KG1 (cell line): ENCODE measurements at places on chromosomes 5 and 9.

DNA sequence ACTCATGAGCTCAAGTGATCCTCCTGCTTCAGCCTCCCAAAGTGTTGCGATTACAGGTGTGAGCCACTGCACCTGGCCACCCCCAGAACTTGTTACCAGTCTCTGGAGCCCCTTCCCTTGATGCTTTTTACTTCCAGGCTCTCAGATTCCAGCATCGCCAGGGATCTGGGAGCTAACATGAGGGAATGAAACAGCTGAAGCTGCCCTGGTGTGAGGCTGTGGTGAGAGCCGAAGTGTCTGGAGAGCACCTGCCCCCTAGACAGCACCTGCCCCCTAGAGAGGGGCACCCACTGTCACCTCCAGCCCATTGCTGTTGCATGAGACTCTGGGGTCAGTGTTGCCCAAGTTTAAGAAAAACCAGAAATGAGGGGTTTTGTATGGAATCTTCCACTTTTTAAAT is 124.3 kb upstream of the SAP30L start:
- DNase-seq: no peak

DNA sequence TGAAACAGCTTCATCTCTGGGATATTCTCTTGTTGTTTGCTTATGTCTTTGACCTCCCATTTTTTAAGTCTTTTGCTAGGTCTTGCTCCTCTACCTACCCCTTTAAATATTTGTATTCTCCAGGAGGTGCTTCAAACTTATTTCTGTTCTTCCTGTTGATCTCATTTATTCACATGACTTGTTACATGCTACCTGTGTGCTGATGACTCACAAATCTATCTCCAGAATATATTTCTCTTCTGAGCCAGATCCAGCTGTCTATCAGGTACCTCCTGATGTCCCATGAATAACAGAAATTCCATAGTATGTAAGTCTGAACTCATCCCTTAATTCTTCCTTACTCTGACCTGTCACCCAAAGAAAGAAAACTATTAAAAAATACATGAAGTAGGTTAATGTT is 11.0 kb downstream of the NIPBL start:
- DNase-seq: no peak

DNA sequence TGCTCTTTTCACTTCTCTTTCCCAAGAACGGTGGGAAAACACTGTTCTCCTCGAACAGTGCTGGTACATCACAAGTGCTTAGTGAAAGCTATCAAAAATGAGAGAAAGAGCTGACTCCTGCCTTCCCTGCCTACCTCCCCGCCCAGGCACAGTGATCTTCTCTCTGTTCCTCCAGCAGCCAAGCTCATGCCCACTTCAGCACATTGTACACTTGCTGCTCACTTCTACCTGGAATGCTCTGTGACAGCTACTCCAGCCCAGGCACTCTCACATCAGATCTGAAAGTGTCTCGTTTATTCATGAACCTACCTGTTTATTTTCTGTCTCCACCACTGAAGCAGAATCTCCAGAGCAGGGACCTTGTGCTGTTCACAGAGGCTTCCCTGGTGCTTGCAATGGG is 1.8 kb downstream of the SLC35D2 start:
- no peak for DNase-seq

GRCh38 chr9:134704498-134704897 is 62.9 kb downstream of the COL5A1 start:
- DNase-seq: no peak

DNA sequence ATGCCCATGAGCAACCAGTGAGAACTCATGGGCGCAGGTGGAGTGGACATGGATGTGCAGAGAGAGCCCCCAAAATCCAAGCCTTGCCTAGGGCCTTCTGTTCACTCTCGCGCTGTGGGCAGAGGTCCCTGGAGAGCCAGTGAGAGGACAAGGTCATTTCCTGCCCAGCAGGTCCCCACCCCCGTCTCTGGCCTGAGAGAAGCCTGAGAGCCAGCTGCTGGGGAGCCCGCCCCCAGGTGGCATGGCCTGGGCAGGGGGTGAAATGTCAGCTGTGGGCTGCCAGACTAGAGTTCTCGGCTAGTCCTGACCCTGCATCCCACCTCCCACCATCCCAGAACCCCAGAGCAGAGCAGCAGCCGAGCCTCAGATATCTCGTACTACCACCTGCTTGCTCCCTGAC is 85.3 kb downstream of the BARX1 start:
- no peak for DNase-seq

DNA sequence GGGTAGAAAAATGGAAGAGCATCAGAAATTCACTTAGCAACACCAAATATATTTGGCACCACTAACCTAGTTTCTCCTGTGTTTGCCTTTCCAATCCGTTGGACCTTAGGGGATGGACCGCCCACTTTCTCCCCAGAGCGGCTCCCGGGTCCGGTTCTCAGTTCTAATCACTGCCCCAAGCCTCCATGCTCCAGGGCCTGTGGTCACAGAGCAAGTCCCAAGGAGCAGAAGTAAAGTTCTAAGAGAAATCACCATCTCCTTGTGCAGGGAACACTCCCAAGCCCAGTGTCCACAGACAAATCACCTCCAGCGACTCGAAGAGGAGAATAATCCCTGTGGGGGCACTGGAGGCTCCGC is 728 bp upstream of the SLC1A1 start:
- no peak for DNase-seq

- no peak for DNase-seq
Measured at GRCh38 chr5:14250748-14251701, 107.9 kb downstream of the TRIO start.

DNA sequence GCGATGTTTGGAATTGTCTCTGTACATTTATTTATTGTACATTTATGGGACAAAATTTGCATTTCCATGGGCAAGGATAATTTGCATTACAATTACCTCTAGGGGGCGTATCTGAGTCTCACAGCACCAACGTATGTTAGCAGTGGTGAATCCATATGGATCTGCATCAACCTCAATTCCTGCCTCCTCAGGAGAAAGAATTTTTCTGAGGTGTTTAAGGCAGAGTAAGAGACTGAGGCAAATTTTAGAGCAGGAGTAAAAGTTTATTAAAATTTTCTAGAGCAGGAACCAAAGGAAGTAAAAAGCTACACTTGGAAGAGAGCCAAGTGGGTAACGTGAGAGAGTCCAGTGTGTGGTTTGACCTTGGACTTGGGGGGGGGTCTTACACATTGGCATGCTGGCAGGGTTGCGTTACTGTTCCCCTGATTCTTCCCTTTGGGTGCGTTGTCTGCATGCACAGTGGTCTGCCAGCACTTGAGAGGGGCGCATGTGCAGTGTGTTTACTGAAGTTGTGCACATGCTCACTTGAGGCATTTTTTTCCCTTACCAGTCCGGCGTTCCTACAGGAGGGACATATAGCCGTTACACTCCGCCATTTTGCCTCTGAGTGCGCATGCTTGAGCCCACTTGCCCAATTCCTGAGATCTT is 21.0 kb upstream of the RAB14 start:
- no peak for DNase-seq

GRCh38 chr5:137405393-137405792 is 93.7 kb downstream of the SPOCK1 start:
- DNase-seq: no peak

GRCh38 chr5:179187229-179187678 is 127.1 kb downstream of the ZNF354C start:
- DNase-seq: no peak

DNA sequence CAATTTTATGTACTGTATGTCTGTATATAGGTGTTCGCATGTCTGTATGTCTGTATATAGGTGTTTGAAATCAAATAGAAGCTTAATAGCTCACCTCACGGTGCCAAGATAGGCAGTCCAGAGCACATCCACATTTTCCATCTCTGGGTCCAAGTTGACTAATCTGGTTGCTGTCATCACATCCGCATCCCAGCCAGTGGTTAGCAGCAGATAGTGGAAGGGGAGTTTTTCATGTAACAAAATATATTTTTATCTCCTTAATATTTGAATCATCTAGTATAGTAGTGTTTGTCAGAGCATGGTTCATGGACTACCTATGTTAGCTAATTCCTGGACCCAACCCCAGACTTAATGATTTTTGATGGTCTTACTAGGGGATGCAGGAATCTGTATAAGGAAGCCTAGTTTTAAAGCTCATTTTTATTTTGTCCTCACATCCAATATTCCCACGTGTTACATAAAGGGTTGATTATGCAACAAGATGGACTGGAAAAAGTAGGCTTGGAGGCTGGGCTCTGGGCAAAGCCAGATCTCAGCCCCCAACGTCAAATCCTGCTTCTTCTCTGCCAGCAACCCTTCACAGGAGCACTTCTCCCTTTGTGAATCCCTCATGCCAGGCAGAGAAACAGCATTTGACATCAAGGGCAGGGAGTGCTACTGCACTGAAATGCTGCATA is 219.7 kb downstream of the ZSWIM6 start:
- DNase-seq: no peak

GRCh38 chr9:137606005-137606621 is 627 bp downstream of the ARRDC1 start:
- no peak for DNase-seq

GRCh38 chr9:18906656-18907395 is 126.2 kb downstream of the SAXO1 start:
- no peak for DNase-seq

GRCh38 chr5:156824241-156824640 is 25.9 kb upstream of the PPP1R2B start:
- DNase-seq: no peak

DNA sequence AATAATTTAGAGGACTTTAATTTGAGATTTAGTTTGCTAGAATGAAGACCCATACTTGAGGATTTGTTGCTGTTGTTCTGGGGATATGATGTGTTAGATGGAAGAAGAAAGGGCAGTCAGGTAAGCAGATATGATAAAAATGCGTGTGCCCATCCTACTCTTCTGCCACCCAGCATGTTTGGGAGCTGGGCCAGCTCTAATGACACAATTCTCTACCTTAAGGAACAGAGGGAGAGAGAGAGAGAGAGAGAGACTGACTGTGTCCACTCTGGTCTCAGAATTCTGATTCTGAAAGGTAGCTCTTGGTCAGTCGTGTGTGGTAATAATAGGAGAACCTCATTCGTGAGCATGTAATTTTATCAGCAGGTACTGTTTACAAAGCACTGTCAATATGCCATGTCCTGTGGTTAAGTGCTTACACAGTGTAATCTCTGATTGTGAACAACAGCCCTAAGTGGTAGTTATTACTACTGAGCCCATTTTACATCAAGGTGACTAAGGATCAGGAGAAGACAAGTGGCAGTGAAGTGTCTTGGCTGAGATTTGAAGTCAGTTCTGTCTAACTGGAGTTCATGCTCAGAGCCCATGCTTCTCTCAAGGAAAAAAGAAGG is 307.4 kb upstream of the SEMA6A start:
- DNase-seq: no peak

GRCh38 chr5:1029945-1030625 is 21.5 kb downstream of the NKD2 start:
- DNase-seq: no peak

- no peak for DNase-seq
Measured at GRCh38 chr5:172385707-172386106, 68.6 kb downstream of the SH3PXD2B start.

DNA sequence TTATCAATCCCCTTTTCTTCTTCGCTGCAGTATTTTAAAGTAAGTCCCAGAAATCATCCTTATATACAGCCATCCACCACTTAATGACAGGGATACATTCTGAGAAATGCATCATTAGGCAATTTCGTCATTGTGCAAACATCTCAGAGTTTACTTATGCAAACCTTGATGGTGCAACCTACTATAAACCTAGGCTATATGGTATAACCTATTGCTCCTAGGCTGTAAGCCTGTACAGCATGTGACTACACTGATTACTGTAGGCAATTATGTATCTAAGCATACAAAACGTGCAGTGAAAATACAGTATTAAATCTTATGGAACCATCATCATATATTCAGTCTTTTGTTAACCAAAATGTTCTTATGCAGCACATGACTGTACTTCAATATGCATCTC is 36.8 kb downstream of the SAXO1 start:
- no peak for DNase-seq

GRCh38 chr5:10567781-10568321 is 4.0 kb downstream of the ANKRD33B start:
- no peak for DNase-seq

- DNase-seq: no peak
Measured at GRCh38 chr9:35790385-35791296, 750 bp upstream of the NPR2 start.

- DNase-seq: no peak
Measured at GRCh38 chr9:121576281-121577075, 75.0 kb upstream of the DAB2IP start.

DNA sequence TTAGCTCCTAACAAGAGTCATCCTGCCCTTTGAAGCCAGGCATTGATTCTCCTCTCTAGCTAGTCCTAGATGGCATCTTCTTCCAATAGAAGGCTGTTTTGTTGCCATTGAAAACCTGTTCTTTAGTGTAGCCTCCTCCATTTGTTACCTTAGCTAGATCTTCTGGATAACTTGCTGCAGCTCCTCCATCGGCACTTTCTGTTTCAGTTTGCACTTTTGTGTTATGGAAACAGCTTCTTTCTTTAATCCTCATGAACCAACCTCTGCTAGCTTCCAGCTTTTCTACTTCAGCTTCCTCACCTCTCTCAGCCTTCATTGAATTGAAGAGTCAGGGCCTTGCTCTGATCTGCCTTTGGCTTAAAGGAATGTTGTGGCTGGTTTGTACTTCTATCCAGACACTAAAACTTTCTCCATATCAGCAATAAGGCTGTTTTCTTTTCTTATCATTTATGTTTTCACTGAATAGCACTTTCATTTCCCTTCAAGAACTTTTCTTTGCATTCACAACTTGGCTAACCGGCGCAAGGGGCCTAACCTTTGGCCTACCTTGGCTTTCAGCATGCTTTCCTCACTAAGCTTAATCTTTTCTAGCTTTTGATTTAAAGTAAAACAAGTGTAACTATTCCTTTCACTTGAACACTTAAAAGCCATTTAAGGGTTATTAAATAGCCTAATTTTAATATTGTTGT is 166.5 kb upstream of the SLC12A2 start:
- no peak for DNase-seq

DNA sequence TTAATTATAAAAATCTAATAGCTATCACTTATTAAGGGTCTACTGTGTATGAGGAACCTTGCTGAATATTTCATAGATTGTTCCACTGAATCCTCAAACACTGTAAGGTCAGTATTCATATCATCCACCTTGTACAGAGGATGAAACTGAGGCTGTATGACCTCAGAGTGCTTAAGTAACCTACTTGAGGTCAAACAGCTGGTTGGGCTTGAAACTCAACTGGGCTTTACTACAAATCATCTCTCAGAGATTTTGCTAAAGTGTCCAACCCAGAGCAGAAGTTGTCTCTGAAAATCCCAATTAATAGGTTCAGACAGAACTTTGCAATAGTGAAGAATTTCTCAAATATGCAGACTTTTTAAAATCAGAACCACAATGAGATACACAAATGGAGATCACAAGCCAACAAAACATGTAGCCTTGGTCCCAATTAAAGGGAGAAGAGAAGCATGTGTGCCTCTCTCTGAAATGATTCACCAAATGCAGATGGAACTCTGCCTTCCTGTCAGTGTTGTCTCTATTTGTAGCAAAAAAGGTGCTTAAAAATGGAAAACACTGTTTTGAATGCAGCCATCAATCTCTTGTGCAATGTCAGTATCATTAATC is 131.4 kb downstream of the FAM114A2 start:
- DNase-seq: no peak

GRCh38 chr9:113611461-113612215 is 148.1 kb downstream of the RGS3 start:
- DNase-seq: no peak

- DNase-seq: no peak
Measured at GRCh38 chr5:16903480-16904300, 32.4 kb downstream of the MYO10 start.
